ENCODE measurements at places on chromosomes 4 and X.

DNA sequence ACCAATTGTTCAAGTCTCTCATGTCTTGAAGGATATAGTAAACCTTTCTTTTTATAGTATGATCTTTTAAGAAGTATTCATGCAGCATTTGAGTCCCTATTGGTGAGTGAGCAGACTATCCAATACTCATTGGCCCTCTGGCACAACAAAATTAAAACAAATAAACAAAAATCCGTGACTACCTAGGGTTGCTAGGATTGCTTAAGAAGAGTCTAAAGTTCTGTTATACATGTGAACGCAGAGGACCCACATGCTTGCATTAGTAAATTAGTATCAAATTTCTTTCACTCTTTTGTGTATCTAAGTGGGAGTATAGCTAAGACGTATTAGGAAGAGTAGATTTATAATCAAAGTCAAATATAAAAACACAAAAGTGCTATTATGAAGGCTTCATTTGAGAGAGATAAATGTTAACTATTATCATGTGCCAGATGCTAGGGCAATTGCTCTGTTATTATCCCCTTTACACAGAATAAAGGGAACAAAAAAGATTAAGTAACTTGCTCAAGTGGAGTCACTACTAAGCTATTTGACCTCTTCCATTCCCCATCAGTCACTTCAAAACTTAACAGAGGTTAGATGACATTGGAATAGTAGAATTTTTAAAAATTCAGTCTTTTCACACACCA lies 29.2 kb upstream of the LARP1B start:
- DNase-seq, result no peak

DNA sequence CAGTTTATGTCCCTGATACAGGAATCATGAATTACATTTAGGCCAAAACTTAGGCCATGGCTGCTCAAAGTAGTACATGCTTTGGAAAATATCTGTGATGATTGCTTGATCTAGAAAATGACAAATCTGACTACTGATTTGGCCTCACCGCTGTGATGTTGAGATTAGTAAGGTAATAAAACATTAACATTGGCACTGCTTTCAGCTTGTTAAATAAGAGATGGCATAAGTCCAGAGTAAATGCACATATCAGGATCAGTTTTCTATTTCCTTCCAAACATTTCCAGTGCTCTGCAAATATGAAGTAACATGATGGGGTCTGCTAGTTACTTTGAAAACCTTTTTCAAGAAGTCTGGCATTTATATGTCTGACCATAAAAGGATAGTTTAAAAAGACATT lies 687.3 kb upstream of the ACTRT1 start:
- no peak for DNase-seq

DNA sequence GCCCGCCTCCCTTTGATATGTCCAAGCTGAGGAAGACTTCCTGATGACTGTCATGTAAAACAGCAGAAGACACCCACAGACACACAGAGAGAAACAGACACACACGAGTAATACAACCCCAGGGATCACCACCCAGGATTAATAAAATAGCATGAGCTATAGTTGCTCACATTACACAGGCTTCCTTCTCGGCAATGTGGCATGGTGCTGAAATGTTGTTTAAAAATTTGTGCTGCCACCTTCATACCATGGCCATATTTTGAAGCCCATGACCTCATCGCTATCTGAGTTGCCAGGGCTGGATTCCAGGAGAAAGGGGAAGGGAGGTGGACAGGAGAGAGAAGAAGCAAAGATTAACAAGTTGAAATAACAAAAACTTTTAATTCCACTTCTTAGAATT lies 111.7 kb downstream of the SYNPO2 start:
- no peak for DNase-seq

- DNase-seq, result no peak
These were observed 11.4 kb upstream of the EXOC1L start for GRCh38 chr4:55808186-55808585.

GRCh38 chr4:107736924-107737448 lies 17.0 kb upstream of the PAPSS1 start:
- DNase-seq, result no peak

DNA sequence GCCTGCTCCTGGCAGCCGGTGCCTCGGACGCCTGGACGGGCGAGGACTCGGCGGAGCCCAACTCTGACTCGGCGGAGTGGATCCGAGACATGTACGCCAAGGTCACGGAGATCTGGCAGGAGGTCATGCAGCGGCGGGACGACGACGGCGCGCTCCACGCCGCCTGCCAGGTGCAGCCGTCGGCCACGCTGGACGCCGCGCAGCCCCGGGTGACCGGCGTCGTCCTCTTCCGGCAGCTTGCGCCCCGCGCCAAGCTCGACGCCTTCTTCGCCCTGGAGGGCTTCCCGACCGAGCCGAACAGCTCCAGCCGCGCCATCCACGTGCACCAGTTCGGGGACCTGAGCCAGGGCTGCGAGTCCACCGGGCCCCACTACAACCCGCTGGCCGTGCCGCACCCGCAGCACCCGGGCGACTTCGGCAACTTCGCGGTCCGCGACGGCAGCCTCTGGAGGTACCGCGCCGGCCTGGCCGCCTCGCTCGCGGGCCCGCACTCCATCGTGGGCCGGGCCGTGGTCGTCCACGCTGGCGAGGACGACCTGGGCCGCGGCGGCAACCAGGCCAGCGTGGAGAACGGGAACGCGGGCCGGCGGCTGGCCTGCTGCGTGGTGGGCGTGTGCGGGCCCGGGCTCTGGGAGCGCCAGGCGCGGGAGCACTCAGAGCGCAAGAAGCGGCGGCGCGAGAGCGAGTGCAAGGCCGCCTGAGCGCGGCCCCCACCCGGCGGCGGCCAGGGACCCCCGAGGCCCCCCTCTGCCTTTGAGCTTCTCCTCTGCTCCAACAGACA lies 4.4 kb downstream of the SOD3 start:
- no peak for DNase-seq

GRCh38 chr4:85005865-85006377 lies 39.4 kb upstream of the WDFY3 start:
- peak; percentile 19 for DNase-seq

- DNase-seq, result no peak
These were observed at the start of gene NEXMIF for GRCh38 chrX:74925225-74926088. Gene NEXMIF (minus strand): TSS chrX:74925452.

DNA sequence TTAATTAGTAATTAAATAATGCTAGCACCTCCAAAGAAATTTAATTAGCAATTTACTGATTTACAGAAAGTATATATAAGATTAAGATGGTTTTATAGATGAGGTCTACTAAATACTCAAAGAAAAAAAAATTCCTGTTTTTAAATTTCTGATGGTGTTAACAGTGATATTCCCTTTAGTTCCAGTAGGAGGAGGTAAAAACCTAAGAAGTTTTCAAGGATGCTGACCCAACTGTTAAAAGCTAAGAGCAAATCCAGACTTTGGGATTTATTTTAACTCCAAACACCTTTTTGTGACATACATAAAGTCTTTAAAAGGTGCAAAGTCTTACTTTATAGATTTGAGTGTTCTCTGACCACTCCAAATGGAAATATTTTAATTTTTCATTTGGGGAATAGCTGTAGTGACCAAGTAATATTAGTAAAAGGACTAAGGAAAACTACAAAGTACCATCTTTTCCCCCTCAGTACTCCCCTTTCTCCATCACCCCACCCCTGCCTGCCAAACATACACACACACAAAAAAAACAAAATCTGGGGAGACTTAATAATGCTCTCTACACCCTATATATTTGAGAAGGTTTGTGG lies 34.2 kb upstream of the CSN1S1 start:
- no peak for DNase-seq

- no peak for DNase-seq
These were observed 10.8 kb upstream of the ARX start for GRCh38 chrX:25026576-25026975.

DNA sequence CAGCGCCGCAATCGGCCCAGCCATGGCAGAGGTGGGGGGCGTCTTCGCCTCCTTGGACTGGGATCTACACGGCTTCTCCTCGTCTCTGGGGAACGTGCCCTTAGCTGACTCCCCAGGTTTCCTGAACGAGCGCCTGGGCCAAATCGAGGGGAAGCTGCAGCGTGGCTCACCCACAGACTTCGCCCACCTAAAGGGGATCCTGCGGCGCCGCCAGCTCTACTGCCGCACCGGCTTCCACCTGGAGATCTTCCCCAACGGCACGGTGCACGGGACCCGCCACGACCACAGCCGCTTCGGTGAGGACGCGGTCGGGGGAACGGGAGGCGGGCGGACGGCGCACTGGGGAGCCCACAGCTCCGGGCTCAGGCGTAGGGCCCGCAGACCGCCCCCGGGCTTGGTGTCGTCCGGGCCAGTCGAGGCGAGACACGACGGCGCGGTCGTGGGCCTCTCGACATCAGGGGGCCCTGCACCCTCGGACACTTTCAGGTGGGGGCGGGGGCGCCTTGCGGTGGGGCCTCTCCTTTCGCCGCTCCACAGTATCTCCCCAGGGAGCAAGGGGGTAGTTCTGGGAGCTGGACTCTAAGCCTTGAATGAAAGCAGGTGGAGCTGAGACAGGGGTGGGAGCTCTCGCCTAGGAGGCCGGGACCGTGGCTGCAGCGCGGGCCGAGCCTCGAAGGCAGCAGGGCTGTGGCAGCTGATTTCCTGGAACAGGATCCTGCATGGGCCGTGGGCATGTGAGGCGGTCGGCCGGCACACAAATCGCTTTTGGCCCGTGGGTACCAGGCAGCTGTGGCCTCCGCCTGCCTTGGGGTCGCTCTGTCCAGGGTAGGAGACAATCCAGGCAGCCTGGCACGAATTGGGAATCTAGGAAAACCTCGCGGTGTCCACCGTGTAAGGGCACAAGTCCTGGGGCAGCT lies 722 bp downstream of the FGF16 start:
- no peak for DNase-seq

- no peak for DNase-seq
These were observed 39.4 kb downstream of the STIM2 start for GRCh38 chr4:26899991-26900390.

DNA sequence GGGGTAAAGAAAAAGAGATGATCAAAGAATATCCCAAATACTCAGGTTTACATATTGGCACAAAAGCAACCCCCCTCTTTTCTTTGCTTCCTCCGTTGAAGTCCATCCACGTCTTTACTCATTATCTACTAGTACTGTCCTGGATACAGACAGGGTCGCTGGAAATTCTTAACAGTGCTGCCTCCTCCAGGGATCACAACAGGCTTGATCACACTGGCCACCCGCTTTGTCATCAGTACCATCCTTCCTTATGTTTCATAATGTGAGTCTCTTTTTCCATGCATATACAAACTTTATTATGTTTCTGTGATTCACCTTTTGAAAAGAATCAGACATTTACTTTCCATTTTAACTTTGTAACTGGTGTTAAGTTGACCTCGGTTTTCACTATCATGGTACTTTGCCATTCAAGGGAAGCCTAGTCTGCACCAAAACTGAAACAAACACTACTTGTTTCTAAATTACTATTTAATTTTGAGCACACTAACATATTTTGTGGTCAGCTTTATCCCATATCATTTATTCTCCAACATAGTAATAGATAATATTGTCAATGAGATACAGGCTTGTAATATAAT lies 387.5 kb upstream of the PPP1R2C start:
- no peak for DNase-seq

DNA sequence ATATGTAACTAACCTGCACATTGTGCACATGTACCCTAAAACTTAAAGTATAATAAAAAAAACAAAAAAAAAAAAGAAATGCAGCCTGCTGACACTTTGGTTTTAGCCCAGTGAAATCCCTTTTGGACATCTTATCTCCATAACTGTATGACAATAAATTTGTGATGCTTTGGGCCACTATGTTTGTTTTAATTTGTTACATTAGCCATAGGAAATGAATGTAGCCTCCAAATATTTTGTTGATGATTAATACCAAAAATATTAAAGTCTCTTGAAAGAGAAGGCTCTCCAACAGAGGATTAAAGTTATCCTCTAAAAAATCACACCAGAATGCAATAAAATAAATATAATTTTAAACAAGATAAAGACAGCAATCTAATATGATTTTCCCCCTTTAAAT lies 852.7 kb upstream of the SLIT2 start:
- DNase-seq, result no peak

DNA sequence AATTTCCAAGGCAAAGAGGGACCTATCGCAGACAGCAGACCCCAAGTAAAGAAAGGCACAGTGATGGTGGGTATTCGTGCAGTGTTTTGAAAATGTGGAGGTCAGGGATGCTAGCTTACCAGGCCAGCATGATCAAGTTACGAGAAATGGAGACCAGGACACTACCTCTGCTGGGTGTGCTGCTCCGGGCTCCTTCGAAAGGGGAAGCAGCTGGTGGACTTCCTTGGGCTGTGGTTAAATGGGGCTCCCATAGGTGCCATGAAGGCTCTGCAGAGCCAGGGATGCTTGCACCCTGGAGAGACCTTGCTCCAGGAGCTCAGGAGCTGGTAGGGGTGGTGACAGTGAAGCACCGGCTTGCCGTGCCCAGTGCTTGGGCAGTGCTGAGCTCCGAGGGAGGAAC lies 68.8 kb downstream of the TBL1X start:
- DNase-seq, result no peak

- DNase-seq, result no peak
These were observed 5.9 kb downstream of the ARHGEF38 start for GRCh38 chr4:105558277-105558676.

DNA sequence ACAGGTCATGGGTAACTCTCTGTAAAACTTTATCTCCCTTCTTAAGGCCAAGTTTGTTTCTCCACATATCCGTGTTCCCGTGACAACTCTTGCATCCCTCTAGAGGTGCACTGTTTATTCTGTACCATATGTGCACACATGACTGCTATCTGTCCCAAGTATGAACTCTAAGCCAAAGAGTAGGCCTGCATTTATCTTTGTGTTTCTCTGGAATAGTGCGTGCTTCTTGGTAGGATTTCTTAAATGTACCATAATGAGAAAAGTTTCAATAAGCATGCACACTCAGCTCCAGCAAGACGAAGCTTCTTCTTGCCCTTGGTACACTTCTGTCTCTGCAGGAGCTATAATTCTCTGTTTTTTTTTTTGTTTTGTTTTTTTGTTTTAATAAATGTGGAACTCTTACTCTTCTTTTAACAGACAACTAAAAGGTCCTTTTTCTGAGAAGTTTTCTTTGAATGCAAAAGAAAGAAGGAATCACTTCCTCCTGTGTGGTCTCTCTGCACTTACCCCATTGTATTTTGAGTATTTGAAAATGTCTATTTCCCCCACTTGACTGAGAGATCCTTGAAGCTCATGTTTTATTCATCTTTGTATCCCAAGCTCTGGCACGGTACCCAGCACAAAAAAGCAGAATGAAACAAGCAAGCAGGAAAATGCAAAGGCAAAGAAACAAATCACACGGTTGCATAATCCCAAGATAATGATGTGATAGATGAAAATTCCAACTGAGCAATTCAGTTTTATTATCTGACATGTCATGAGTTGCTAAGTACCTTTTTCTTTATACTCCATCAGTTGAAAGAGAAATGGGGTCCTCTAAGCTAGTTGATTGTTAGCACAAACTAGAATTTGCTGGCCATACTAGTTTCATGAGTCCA lies 521.9 kb upstream of the BOD1L1 start:
- no peak for DNase-seq

DNA sequence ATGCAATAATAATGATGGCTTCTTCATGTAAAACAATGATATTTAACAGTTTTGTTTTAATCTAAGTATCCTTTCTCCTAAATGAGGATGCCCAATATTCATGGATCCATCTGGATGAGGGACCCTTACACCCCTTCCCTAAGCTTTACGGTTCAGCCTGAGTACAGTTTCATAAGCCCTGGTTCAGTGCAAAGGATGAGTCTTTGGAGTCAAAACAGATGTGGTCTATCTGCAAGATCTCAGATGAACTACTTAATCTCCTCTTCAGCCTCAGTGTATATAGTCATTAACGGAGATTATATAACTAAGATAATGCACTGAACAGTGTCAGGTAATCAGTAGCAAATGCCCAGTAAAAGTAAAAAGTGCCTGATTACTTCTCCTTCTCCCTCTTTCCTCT lies 22.1 kb downstream of the ANXA5 start:
- no peak for DNase-seq

Measured in fibroblast of skin of left biceps (primary cell).